ENCODE measurements at places on chromosomes 2 and 18. TPM values are rescaled to one million over a fixed set of nuclear protein-coding genes. Genes with fewer than 3 reads are reported as not detected.

RFX8 gene
- total RNA-seq: 0.13 TPM

LIPG gene
- total RNA-seq: 1.3 TPM

SMCHD1 gene
- total RNA-seq: 43.0 TPM

CTAGE1 gene
- not detected for total RNA-seq

MC4R gene
- not detected for total RNA-seq

CLEC4F gene
- total RNA-seq: 0.13 TPM

DNA sequence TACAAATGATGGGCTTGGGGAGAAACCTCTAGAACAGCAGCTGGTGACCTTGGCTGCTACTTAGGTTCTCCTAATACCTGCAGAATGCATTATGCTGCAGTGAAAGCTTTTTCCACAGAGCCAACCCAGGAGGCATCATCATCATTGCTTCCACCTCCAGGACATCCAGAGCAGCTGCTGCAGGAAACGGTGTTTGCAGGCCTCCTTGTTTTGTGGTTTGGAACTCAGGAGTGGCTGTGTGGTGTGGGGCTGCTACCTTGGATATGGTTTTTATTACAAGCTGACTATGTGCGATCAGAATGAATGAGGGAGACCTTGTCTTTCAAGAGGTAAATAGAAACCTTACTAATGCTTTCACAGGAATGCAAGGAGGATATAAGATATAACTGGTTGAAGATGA is 82.9 kb upstream of the MCFD2 start:
- no peak for DNase-seq

DNA sequence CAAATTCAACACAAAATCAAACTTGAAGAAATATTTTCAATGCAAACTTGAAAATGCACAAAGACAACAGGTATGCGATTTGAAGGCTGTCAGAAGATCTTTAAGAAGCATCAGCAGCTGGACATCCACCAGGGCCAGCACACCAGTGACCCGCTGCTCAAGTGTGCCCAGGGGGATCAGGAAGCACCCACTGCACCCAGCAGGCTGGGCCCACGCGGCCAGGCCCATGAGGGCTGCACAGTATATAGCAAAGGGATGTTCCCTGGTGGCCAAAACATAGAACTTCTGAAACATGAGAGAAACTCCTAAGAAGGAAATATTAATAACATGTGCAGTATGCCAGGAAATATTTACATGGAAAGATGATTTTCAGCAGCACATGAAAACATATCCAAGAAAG is 25.0 kb downstream of the WDFY1 start:
- no peak for DNase-seq

DNA sequence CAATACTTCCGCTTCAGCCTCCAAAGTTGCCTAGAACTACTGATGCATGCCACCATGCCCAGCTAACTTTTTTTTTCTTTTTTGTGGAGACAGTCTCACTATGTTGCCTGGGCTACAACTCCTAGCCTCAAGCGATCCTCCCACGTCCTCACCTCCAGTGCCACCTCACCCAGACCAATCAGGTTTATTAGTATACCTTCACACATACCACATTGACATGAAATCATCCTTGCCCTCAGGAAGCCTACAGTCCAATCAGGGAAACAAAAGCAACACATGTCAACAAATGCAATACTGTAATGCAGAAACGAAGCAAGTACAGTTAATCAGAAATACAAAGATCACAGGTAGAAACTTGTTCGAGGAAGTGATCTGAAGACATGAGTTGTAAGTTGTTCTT is 4.0 kb downstream of the TRIP12 start:
- no peak for DNase-seq

GRCh38 chr2:99451686-99452085 is 38.1 kb downstream of the REV1 start:
- DNase-seq: no peak

DNA sequence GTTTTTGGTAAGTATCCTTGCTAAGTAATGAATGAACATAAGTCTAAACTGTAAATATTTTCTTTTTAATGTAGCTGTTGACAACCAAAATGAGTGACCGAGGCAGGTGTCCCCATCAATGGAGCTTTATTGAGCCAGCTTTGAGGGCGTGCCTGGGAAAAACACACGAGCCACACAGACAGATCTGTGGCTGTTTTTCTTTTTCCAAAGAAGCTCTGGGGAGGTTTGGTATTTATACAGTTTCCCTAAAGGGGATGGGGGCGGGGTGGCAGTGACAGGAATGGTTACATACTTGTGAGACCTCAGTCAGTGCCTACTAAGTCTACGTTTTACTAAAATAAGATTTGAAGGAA is 11.2 kb downstream of the DBI start:
- DNase-seq: no peak

DNA sequence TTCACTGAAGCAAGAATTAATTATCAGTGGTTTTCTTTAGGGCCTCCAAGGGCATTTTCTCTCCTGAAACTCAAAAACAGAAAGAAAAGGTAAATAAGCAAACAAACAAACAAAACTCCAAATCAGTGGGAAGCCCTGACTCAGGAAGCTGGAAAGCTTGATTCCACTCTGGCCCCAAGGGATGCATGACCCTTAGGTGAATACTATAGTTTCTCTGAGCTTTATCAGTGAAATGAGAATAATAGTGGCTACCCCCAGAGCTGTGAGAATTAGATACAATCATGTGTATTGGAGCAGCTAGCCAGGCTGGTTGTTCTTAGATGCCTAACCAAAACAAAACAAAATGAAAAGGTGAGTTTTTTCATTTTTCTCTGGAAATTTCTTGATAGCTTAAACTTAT is 585.1 kb downstream of the CNTNAP5 start:
- DNase-seq: no peak

DNA sequence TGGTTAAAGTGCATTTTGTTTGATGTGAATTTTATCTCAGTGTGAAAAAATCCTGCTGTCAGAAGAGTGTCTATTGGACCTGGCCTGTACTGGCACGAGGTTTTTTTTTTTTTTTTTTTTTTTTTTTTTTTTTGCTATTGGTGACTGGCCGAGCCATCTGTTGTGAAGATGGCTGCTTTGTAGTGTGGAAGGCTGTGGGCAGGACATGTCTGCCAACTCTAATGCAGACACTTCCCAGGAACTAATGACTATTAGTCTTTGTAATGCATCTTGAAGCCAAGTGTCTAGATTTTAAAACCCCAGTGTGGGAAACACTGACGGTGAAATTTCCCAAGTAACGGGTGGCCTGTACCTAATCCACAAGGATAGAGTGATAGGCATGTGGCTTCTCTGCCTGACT is 34.3 kb downstream of the ZAP70 start:
- no peak for DNase-seq

- DNase-seq: no peak
Measured at GRCh38 chr2:10269711-10270610, 32.7 kb upstream of the HPCAL1 start.

DNA sequence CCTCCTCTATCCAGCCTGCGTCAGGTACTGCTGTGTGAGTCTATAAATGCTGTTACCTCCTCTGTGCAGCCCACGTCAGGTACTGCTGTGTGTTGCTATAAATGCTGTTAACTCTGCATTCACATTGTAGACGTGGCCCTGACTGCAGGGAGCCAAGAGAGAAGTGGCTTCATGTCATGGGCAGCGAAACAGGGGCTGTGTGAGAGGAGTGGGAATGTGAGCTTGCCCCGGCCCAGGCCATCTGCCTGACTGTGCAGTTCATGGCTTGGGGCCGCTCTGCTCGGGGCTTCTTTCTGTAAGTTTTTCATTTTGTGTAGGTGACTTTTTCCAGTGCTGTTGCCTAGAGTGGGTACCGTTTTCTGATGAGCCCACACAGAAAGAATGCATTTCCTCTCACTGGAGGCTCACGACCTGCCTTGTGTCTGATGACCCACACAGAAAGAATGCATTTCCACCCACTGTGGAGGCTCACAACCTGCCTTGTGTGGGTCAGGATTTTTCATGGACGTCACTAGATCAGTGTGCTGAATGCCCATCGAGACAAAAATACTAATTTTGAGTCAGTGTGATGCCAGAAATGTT is 104.5 kb downstream of the SNTG2 start:
- peak; percentile 46 for DNase-seq

DNA sequence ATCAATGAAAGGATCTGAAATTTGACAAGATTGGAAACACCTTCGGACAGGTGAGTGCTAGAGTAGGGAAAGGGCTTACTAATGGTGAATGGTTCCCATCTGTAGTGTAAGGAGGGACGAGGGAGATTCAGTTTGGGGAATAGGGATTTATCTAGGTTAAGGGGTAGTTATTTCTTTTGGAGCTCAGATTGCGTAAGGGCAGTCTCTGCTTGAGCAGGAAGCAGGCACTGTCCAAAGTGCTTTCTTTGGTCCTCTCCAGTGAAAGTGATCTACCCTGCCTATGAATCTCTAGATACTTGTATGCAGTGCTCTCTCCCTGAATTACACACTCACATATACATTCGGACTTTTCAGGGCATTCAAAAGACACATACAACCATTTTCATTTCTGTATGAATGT is 272.9 kb upstream of the FIGN start:
- no peak for DNase-seq

DNA sequence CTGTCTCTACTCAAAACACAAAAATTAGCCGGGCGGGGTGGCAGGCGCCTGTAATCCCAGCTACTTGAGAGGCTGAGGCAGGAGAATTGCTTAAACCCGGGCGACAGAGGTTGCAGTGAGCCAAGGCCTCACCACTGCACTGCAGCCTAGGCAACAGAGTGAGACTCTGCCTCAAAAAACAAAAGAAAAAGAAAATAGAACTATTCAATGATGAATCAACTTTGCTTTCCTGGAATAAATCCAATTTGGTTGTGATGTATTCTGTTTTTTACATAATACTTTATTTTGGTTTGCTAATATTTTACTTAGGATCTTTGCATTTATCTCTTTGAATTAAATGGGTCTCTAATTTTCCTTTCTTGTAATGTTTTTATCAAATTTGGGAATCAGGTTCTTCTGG is 86.3 kb upstream of the MBOAT2 start:
- DNase-seq: no peak

DNA sequence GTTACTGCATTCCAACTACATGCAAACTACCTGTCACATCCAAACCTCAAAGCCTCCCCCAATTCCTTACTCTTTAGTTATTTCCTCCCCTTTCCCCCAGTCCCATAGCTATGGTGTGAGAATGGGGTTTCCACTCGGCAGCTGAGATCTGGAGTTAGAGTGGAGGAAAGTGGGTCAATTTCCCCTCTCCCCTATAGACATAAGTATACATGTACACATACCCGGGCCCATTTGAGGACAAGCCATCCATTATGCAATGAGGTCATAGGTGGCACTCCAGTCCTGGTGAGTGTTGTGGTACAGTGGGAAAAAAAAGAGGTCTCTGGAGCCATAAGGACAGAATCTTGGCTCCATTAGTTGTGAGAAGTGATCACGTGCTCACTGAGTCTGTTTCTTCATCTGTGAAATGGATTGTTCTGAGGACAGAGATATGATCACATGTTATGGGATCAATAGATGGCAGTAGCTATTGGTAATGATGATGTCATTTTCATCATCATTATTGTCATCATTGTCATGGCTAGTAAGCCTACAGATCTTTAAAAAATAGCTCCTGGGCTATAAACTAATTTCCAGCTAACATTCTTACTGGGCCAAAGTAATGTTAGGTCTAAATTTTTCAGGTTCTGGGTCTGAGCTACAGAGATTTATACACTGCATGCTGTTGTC is 119.0 kb downstream of the BCL2L11 start:
- DNase-seq: no peak

GRCh38 chr2:197996583-197996982 is 192.2 kb downstream of the PLCL1 start:
- DNase-seq: no peak

DNA sequence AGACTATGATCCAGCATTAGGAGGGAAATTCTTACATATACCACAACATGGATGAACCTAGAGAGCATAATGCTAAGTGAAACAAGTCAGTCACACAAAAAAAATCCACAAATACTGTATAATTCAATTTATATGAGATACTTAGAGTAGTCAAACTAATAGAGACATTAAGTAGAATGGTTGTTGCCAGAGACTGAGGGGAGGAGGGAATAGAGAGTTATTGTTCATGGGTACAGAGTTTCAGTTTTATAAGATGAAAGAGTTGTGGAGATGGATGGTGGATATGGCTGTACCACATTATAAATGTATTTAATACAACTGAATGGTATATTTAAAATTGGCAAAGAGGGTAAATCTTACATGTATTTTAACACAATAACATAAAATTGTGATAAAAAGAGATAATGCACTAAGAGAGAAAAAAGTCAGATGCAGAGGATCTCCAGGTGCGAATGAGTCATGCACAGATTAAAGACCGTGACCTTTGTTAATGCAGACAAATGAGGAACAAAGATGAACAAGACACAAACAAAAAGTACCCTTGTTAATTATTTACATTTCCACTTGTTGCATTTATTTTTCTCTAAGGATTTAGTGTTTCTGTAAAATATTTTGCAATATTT is 541.7 kb upstream of the MEX3C start:
- no peak for DNase-seq

GRCh38 chr2:75007819-75008218 is 49.4 kb downstream of the POLE4 start:
- no peak for DNase-seq

DNA sequence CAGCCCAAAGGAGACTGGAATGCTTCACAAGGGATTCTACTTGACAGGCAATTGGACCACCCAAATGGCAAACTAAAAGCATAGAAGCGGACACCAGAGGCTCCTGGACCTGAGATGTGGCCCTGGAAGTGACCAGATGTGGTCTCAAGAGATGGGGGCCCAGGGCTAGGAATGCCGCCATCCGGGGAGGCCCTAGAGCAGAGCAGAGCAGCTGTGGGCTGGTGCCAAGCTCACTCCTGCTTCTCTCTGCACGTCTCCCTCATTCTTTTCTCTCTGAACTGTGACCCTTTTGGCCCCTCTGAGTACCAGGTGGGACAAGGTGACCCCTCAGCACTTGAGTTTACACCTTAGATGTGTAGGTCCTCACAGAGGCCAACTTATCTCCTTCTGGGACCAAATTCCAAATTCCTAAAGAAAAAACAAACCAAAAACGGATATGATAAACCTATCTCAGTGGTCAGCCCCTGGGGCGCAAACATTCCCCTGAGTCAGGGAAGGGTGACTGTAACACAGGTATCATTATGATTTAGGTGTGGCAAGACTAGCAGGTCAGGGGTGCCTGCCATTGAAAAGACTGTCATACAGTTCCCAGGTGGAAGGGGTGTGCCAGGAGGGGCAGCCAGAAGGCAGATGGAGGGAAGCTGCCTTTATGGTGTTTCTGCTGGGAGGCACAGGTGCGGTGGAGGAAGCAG is 6.5 kb upstream of the IL1R2 start:
- no peak for DNase-seq

GRCh38 chr2:101745711-101746694 is 48.5 kb downstream of the MAP4K4 start:
- peak; percentile 88 for DNase-seq

GRCh38 chr18:63994783-63995399 is 25.0 kb downstream of the SERPINB8 start:
- DNase-seq: peak; percentile 43

DNA sequence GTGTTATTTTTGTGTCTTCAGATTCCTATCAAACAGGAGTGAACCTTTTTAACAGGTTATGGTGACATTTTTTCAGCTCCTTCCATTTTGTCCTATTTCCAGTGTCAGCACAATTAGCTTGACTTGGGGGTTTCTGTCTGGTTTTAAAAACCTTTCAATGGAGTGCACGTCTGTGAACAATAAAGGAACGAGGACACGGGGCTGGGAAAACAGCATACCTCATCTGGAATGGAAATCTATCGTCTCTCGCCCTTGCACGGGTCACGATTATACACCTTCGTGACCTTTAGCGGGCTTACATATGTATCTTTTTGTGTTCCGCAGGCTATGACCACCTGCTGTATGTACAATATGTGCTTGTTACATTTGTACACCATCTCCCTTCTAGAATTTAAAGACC is 2.3 kb upstream of the ZNF532 start:
- DNase-seq: no peak
